ENCODE measurements at places on chromosomes 2 and 18.

DNA sequence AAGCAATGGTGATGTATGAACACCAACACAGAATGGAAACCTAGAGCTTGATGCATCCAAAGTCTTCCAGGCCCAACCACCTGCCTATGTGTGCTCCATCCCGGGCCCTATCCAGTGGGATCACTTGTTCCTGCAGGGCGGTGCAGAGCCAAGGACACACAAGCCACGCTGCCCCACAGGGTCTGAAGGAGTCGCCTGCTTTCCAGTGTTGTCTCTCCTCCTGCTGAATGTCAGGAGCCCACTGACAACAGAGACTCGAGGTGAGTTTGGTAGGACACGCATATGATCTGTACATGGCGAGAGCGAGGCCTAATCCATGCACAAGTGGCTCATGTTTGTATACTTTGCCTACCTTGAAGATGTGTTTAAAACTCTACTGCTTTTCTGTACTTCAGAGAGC is 70.9 kb upstream of the FHL2 start:
- DNase-seq, result no peak

GRCh38 chr2:103232865-103233264 is 471.0 kb downstream of the TMEM182 start:
- no peak for DNase-seq

GRCh38 chr18:76979906-76980305 is 152.7 kb downstream of the MBP start:
- no peak for DNase-seq

DNA sequence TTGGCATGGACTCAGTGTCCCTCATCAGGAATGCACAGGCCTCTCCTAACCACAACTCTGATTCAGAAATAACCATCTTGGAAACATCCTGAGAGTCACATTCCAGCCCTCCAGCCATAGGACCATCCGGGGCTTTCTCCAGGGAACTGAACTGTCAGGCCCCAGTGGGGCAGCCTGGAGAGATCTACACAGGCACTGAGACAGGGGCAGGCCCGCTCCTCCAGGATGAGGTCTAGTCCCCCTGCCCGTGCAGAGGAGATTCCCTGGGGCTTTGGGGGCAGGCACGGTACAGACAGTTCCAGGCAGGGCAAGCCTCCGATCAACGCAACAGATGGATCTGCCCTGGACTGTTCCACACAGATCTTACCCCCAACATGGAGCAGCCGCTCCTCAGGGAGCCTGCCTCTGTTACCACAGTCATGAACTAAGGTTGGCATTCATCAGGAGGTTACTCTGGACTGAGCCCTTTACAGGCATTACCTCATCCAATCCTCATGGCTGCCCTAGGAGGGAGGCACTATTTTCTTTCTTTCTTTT is 12.0 kb downstream of the KCNK3 start:
- DNase-seq, result no peak

GRCh38 chr2:218812096-218812815 is 19.3 kb downstream of the PRKAG3 start:
- no peak for DNase-seq

DNA sequence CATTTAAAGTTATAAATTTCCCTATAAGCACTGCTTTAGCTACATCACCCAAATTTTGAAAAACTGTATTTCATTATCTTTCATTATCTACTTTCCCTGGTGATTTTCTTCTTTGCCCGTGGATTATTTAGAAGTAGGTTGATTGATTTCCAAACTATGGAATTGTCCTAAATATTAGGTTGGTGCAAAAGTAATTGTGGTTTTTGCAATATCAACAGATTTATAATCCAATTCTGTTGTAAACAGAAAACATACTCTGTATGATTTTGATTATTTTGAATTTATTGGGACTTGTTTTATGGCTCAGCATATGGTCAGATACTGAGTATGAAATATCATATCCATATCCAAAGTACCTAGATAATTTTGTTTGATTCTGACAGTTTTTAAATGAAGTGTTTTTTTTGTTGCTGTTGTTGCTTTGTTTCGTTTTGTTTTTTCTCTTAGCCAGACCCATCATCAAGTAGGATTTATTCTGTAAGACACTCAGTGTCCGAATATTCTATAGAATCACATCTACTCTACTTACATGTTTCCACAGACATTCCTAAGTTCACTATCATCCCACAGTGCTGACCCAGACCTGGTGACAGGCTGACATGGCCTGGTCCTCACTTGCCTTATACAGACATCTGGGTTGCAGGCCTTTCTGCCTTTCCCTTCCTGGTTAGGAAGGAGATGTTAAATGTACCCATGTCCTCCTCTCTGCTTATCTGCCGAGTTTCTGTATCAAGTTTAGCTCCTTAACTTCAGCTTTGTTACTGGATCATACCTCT is 2.1 kb upstream of the TRABD2A start:
- no peak for DNase-seq

Measured in T-helper 9 cell (primary cell).